Activated naive CD4-positive, alpha-beta T cell treated with anti-CD3 and anti-CD28 coated beads, Interleukin-2, amount 10 ng/mL, durations not matched to agents 7 days and 5 days (primary cell): ENCODE measurements at places on chromosomes 11 and 22.
A peak's percentile ranks its signal among the peaks of the same experiment; 100 is the strongest.

- no peak overlapping the region for H3K27ac ChIP-seq
- H3K4me1 ChIP-seq, result peaks cover 16% of the 10 kb centered on the region
- no peak for DNase-seq
- H3K4me3 ChIP-seq, result no peak overlapping the region
- peaks cover 3% of the 10 kb centered on the region for H3K27me3 ChIP-seq
Measured at GRCh38 chr11:57776577-57777210, 15.1 kb downstream of the CTNND1 start.

GRCh38 chr11:104524254-104524653, 360.3 kb upstream of the PDGFD start:
- H3K27me3 ChIP-seq, result no peaks in the 10 kb centered on the region
- H3K27ac ChIP-seq, result no peak overlapping the region
- H3K4me3 ChIP-seq, result no peak overlapping the region
- no peaks in the 10 kb centered on the region for H3K36me3 ChIP-seq
- DNase-seq, result no peak

DNA sequence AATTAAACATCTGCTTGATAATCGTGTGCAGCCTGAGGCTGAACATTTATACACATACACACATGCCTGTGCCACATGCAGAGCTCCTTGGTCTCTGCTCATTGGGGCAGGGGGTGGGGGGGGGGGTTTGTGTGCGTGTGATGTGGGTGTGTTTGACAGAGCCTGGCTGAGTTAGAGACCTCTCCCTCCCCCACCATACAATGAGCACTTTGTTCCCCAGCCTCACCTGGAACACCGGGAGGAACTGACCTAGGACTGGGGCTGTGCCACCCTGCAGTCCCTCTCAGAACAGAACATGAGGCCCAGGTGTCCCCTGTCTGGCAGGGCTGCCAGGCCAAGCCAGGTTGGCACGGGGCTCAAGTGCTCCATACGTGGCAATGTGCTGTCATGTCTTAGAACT, 96.6 kb downstream of the TP53I11 start:
- DNase-seq, result no peak
- H3K4me1 ChIP-seq, result no peaks in the 10 kb centered on the region
- peaks cover 2% of the 10 kb centered on the region for H3K36me3 ChIP-seq
- H3K27me3 ChIP-seq, result peaks cover 16% of the 10 kb centered on the region

DNA sequence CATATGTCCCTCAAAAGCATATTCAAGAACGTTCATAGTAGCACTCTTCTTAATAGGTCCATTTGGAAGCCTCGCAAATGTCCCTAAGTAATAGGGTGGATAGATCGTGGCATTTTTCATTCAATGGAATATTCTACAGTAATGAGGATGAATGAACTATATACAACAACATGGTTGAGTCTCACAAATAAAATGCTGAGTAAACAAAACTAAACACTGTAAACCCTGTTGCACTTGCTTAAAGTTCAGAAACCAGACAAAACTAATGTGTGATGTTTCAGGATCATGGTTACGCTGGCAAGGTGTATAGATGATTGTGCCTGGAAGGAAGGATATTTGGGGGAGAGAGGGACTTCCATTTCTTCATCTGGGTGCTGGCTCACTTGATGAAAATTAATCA, 90.4 kb upstream of the RASSF10 start:
- peaks cover 18% of the 10 kb centered on the region for H3K27me3 ChIP-seq
- H3K4me1 ChIP-seq, result no peaks in the 10 kb centered on the region
- no peak overlapping the region for H3K4me3 ChIP-seq
- no peaks in the 10 kb centered on the region for H3K36me3 ChIP-seq
- H3K27ac ChIP-seq, result no peak overlapping the region

- H3K36me3 ChIP-seq, result no peaks in the 10 kb centered on the region
- H3K4me3 ChIP-seq, result no peak overlapping the region
- DNase-seq, result no peak
- no peaks in the 10 kb centered on the region for H3K27me3 ChIP-seq
Measured at GRCh38 chr11:27418356-27418755, 54.2 kb downstream of the LGR4 start.

DNA sequence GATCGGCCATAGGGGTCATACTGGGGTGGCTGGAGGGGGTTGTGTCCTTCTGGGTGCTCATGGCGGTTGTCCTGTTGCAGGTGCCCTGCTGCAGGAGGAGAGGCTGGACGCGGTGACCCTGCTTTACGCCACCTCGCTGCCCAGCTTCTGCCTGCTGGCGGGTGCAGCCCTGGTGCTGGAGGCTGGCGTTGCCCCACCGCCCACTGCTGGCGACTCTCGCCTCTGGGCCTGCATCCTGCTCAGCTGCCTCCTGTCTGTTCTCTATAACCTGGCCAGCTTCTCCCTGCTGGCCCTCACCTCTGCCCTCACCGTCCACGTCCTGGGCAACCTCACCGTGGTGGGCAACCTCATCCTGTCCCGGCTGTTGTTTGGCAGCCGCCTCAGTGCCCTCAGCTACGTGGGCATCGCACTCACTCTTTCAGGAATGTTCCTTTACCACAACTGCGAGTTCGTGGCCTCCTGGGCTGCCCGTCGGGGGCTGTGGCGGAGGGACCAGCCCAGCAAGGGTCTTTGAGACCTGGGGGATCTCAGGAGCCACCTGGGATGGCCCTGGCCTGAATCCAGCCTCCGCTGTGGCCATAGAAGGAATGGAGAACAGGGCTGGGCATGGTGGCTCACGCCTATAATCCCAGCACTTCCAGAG, 11.1 kb downstream of the SLC35E4 start:
- H3K4me1 ChIP-seq, result peaks cover 32% of the 10 kb centered on the region
- no peak overlapping the region for H3K4me3 ChIP-seq
- H3K27me3 ChIP-seq, result no peaks in the 10 kb centered on the region
- H3K36me3 ChIP-seq, result no peaks in the 10 kb centered on the region
- no peak overlapping the region for H3K27ac ChIP-seq

- no peaks in the 10 kb centered on the region for H3K36me3 ChIP-seq
- no peak overlapping the region for H3K27ac ChIP-seq
- peaks cover 6% of the 10 kb centered on the region for H3K27me3 ChIP-seq
- DNase-seq, result no peak
Measured at GRCh38 chr22:49756676-49757075, 71.0 kb downstream of the BRD1 start.

DNA sequence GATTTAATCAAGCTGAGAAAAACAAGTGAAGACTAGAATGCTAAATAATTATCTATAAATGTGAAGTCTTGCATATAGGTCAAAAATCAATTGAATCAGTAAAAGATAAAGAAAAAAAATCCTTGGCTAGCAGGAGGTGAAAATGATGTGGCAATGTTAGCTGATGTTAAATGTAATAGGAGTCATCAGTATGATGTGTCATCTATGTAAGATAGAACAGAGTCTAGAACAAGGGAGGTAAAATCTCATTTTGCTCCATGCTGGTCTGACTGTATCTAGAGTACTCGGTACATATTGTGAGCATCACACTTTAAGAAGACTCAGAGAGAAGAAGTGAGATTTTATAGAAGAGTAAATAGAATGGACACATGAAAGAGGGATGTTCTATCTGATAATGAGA, 721.2 kb downstream of the ETS1 start:
- no peaks in the 10 kb centered on the region for H3K27me3 ChIP-seq
- no peak for DNase-seq
- H3K4me1 ChIP-seq, result no peaks in the 10 kb centered on the region
- H3K36me3 ChIP-seq, result no peaks in the 10 kb centered on the region
- no peak overlapping the region for H3K27ac ChIP-seq

DNA sequence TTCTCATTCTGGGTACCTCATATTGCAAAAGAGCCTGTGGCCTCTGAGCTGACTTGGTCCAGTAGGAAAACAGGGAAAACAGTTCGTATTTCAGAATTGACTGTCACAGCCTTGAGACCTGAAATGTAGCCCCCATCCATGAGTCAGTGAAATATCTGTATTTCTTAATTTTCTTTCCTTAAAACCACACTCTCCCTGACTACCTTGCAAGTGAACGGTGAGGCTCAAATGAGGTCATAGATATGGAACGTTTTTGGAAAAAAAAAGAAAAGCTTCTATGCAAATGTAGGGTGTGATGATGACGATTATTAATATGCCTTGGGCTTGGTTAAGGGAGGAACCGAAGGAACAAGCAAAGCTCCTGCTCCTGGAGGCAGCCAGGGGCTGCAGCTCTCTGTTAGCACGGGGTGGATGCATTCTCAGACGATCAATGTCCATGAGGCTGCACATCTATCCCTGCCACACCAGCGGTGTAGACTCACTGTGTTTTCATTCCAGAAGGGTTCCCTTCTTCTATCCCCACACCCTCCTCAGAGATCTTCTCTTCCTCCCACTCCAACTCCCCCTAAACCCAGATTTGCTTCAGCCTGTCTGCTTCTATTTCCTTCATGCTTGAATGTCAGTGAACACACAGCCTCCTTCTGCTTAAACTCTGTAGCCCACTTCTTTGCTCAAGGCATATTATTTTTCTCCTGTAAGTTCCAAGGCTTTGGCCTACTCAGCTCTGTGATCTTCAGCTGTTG, 29.2 kb upstream of the SCN3B start:
- H3K4me3 ChIP-seq, result no peak overlapping the region
- peaks cover 10% of the 10 kb centered on the region for H3K27me3 ChIP-seq
- H3K27ac ChIP-seq, result no peak overlapping the region
- no peak for DNase-seq
- H3K4me1 ChIP-seq, result peaks cover 12% of the 10 kb centered on the region
- no peaks in the 10 kb centered on the region for H3K36me3 ChIP-seq

- no peak overlapping the region for H3K27ac ChIP-seq
- peaks cover 38% of the 10 kb centered on the region for H3K27me3 ChIP-seq
- no peak for DNase-seq
- H3K36me3 ChIP-seq, result no peaks in the 10 kb centered on the region
- H3K4me1 ChIP-seq, result peaks cover 3% of the 10 kb centered on the region
Measured at GRCh38 chr11:3156282-3156660, 8.8 kb downstream of the OSBPL5 start.

DNA sequence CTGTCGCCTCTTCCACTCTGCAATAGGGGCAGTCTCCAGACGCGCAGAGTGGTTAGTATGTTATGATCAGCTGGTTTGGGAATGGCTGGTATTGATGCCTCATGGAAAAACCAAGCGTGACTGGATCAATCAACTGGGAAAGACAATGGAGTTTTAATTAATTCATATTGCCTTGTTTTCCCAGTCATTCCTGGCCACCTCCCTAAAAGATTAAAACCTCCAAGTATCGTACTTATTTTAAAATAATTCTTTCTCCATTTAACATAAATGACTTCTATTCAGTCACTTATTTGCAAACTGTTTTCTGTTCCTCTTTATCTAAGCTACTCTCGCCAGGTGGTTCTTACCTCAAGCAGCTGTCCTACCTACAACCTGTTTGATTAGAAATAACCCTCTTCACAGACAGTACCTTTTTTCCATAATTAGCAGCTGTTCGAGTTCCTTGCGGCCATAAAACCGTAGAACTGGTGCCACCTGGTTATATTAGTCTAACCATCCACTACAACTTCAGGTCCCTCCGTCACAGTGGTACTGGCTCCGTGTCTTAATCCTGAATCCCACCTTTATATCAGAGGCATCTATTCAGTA, 898 bp downstream of the ZNF215 start:
- peak overlapping the region; percentile 76 for H3K4me3 ChIP-seq
- H3K36me3 ChIP-seq, result no peaks in the 10 kb centered on the region
- no peak for DNase-seq
- H3K27me3 ChIP-seq, result peaks cover 30% of the 10 kb centered on the region
- no peak overlapping the region for H3K27ac ChIP-seq
- peaks cover 21% of the 10 kb centered on the region for H3K4me1 ChIP-seq
